ENCODE measurements at places on chromosomes 4 and X.

DNA sequence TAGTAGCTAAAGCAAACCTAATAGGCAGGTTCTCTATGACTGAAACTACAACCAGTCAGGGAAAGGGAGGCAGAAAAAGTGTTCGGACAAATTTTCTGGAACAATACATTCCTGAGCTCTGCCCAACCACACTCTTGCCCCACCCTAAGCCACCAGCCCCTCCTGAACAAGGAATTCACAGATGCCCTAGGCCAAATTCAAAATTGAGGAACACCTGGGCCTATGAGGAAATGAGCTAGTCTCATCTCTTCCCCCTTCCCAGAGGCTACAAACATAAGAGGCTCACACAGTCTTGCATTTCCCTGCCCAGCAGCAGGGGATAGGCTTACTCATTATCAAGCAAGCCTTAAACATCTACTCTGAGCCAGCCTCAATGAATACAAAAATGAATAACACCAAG is 284.7 kb downstream of the ZNF674 start:
- DNase-seq, result no peak

DNA sequence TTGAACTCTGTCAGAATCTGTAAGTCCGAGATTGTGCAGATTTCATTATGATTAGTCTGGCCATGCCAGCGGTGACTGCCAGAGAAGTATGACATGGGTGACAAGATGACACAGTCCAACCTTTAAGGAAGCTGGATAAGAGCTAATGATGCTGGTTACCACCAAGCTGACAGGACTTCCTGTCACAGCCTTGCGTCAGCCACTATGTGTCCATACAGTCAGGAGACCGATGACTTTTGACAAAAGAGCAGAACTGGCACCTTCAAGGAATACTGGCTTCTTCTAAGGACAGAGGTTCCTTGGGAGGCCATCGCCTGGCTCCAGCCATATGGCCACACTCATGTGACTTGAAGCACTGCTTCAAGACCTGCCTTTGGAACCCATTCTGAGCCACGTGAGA is 67.2 kb upstream of the TFDP3 start:
- DNase-seq, result no peak

GRCh38 chr4:151653548-151653918 is 107.3 kb downstream of the GATB start:
- DNase-seq, result no peak

- DNase-seq, result no peak
Observed at GRCh38 chr4:76758290-76758882, 139.6 kb downstream of the SOWAHB start.

GRCh38 chrX:41350976-41351569 is 17.1 kb downstream of the DDX3X start:
- no peak for DNase-seq

Measured in activated CD4-positive, alpha-beta T cell treated with anti-CD3 and anti-CD28 coated beads for 36 hours (primary cell).